ENCODE measurements at places on chromosomes 3 and 15.

GRCh38 chr15:53193149-53193548, 403.0 kb upstream of the ONECUT1 start:
- no peak for DNase-seq

DNA sequence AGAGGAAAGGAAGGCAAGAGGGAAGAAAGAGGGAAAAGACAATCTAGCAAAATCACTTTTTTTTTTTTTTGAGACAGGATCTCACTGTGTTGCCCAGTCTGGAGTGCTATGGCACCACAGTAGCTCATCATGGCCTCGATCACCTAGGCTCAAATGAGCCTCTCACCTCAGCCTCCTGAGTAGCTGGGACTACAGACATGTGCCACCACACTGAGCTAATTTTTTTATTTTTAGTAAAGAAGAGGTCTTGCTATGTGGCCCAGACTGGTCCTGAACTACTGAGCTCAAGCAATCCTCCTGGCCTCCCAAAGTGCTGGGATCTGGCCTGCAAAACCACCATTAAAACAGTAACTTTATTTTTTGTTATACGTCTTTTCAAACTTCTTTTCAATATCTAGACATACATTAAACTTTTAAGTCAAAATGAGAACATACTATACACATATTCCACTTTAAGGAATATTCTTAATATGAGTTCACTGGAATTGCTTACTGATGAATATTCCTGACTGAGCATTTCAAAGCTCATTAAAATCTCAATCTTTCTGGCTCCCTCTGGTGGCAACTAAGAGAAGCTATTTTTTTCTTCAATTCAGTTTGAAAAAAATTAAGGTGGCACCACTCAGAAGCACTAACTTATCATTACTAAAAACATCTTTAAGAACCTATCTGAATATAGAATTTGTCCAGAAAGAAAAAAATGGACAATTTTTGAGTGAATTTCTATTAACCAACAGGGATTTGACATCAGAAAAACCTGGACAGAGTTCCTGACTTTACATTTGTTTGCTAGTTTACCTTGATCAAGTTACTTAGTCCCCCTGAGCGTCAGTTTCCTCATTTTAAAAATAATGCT, 40.9 kb downstream of the UACA start:
- DNase-seq: peak; percentile 59

DNA sequence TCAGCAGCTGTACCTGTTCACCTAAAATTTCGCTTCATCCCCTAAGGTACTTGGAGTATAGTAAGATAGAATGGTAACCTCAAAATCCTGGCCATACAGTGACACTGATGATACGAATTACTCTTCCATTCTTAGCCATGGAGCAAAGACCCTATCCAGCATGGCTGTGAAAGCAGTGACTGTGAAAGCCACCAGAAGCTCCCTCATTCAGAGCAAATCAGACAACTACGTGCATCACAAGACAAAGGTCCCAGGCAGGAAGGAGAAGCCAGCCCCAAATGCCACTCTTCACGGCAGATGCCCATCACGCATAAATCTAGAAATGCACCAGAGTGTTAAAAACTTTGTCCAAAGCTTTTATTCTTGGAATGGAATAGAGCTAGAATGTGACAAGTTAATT, 99.4 kb downstream of the GABRB3 start:
- DNase-seq: no peak

DNA sequence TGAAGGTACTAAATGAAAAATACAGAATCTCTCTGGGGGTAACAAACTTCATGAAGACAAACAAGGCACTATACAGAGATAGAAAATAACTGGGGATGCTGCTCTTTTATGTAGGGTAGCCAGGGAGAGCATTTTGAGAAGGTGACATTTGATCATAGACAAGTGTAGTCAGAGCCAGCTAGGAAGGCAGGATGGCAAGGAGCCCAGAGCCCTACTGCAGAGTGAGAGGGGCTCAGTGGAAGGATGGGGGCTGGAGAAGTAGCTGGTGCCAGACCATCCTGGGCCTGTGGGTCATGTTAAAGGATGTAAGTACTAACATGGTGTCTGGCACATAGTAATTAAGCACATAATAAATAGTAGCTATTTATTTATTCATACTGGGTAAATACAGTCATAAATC, 133.6 kb downstream of the MEIS2 start:
- DNase-seq: no peak

DNA sequence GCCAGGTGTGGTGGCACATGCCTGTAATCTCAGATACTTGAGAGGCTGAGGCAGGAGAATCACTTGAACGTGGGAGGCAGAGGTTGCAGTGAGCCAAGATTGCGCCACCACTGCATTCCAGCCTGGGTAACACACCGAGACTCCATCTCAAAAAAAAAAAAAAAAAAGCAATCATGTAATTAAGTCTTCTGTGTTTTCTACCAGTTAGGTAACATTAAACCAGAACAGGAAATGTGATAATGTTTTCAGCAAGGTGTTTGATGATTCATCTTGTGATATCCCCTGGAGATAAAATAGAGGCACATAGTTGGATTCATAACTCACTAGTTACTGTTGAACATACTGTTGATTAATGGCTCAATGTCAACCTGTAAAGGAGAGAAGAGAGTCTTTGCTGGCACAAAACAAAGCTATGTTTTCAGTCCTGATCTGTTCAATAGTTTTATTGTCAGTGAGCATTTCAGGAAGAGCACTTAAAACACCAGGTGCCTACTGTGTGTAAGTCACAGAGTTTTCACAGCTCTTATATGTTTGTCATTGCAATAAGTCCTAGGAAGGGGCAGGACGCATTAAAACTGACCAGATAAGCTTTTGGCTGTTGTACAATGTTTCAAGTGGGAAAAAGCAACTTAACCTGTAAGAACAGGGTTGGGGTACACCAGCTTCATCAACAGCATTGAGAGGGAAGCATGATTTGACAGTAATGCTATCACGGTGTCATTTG, 19.5 kb downstream of the DNAJB11 start:
- DNase-seq: peak; percentile 24

DNA sequence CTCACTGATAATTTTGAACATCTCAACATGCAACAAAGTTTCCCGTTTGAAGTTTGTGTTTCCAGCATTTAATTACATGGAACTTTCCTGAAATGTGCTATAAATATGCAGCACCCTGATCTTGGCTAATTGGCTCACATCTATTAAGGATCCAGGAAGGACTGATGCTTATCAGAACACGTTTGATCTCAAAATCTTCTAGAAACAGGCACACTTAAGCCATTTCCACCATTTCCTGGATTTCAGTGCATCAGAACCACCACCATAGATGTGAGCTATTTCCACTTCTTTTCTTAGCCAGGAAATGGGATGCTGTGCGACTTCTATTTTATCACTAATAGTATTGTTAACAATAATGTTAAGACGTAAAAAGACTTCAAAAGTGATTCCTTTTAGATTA, 228.9 kb downstream of the FEZF2 start:
- DNase-seq: no peak

DNA sequence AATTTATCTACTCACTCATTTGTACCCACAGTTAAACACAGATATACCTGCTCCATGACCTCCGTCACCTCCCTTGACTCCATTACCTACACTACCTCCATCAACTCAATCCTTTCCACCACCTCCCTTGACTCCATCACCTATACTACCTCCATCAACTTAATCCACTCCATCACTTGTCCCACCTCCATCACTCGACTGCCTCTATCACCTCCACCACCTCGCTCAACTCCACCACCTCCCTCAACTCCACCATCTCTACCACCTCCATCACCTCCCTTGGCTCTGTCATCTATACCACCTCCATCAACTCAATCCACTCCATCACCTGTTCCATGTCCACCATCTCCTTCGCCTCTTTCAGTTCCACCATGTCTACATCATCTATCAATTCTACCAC, 51.3 kb upstream of the WNT7A start:
- DNase-seq: no peak

- DNase-seq: no peak
Observed at GRCh38 chr3:108497271-108497670, 13.1 kb downstream of the MYH15 start.

- DNase-seq: peak; percentile 81
Observed at GRCh38 chr3:105823149-105823867, 45.5 kb downstream of the CBLB start.

GRCh38 chr3:184236636-184237035, 7.3 kb downstream of the VWA5B2 start:
- DNase-seq: no peak

DNA sequence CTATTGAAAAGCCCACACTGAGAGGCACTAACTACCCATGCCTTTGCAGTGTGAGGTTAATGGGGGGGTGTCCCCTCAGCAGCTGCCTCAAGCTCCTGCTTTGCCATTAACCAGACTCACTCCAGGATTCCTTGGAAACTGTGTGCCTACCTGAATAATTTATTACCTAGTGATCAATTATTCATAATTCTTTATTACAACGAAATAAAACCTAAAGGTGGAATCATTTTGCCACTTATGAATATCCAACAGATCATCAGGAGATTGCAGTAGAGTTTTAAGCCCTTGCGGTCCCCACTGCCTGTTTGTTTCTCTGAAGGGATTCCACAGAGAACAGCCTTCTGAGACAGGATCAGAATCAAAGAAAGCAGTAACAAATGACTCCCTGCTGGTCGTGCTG, 23.3 kb downstream of the NEK11 start:
- DNase-seq: no peak

- no peak for DNase-seq
Observed at GRCh38 chr15:65663521-65663920, 41.8 kb downstream of the SLC24A1 start.

- peak; percentile 94 for DNase-seq
Observed at GRCh38 chr3:72155391-72156064, 370.6 kb upstream of the PROK2 start.

DNA sequence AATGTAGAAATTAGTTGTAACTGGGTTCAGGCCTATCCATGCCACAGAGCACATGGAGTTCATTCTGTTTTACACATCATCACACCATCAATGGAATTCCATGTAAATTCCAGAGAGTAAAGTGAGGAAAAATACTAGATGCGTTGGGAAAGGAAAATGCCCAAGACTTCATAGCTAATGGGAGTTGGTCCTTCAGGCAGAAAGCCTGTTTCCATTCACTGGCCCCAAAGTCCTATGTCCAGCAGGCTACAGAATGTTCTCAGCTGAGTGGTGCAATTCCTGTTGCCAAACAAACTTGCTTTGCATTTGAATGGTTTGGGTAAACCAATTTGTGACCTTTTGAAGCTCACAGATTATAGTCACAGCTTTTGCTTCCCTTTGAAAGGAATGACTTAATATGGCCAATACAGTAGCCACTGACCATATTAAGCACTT, 164.6 kb upstream of the PFN2 start:
- DNase-seq: peak; percentile 76

DNA sequence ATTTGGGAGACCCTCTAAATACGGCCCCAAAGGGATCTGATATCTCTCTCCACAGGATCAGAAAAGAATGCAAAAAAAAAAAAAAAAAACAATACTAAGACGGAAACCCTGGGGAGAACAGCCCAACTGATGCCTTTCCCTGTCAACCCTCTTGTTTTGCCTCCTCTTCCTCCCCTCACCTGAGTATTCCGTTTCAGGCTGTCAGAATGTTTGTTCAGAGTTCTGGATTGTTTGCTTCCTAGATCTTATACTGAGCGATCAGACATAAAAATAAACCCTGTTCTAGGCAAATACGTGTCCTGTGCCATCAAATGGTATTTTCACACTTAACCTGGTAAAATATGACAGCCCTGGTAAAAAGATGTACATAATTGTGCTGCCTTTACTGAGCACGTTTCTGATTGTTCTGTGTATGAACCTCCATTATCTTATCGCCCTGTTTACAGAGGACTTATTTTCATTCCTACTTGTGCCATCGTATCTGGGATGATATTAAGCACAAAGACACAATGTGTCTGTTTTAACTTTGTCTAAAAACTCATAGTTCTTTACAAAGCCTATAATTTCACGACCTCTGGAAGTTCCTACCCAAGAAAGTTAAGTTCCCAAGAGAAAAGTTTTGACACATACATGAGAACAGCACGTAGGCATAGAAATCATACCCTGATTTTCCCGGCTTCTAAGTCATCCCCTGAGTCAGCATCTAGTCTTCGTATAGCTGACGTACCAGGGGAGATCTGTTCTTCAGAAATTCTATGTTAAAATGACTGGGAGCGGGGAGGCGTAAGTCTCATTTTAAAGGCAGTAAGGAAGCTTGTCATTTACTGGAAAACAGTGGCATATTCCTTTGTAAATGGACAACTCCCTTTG, 856 bp downstream of the ZBTB38 start:
- no peak for DNase-seq

GRCh38 chr3:25037049-25037547, 391.0 kb upstream of the RARB start:
- DNase-seq: peak; percentile 29

GRCh38 chr15:98581715-98582114, 66.6 kb upstream of the IGF1R start:
- no peak for DNase-seq

DNA sequence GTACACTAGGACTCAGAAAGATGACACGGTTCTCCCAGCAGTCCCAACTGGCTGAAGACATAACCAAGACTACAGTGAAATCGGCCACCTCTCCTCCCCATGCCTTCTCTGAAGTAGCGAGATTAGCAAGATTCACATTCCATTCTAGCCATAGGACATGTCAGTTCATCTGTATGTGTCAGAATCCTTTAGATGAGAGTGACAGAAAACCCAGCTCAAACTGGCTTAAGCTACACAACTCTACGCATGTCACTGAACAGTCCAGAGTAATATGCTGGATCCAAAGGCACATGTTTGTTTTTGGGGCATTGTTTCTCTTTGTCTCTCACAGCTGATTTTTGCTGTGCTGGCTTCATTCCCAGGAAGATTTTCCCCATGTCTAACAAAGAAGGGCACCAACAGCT, 75.8 kb downstream of the RARB start:
- no peak for DNase-seq

DNA sequence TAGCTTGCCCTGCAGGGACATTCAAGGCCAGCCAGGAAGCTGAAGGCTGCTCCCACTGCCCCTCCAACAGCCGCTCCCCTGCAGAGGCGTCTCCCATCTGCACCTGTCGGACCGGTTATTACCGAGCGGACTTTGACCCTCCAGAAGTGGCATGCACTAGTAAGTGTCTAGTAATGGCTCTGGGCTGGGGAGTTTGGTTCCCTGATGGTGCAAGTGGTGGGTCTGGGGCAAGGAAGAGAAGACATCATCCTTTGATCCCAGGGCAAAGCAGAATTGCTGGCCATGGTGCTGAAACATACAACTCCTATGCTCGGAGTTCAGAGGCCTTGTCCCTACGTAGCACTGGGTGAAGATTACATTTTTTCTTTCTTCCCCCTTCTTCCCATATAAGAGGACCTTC, 311.4 kb downstream of the EPHB1 start:
- no peak for DNase-seq

- DNase-seq: no peak
Observed at GRCh38 chr3:28590860-28591259, 242.2 kb upstream of the AZI2 start.

Data from fibroblast of gingiva (primary cell).